ENCODE measurements at places on chromosomes 2 and 18. TPM values are rescaled to one million over a fixed set of nuclear protein-coding genes. Genes with fewer than 3 reads are reported as not detected.

SLC5A7 gene
- total RNA-seq, result 1.6 TPM

MROH2A gene
- not detected for total RNA-seq

MPP4 gene
- under 0.01 TPM for total RNA-seq

NGEF gene
- 50.1 TPM for total RNA-seq

CTAGE1 gene
- total RNA-seq, result not detected

CXCR1 gene
- total RNA-seq, result under 0.01 TPM
